ENCODE measurements at places on chromosomes 13 and 19.
A peak's percentile ranks its signal among the peaks of the same experiment; 100 is the strongest.

DNA sequence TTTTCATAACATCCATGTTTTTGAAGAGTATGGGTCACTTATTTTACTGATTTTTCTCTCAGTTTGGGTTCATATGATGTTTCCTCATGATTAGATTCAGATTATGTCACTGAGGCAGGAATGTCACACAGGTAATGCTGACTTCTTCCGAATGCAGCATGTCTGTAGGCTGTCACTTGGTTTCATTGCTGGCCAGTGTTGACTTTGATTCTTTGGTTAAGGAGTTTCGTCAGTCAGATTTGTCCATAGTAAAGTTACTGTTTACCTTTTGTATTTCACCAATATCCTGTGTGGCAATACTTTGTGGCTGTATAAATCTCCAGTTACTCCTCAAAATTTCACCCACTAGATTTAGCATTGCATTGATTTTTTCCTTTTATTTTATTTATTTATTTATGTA lies 105.6 kb downstream of the MRPL57 start:
- DNase-seq = no peak

DNA sequence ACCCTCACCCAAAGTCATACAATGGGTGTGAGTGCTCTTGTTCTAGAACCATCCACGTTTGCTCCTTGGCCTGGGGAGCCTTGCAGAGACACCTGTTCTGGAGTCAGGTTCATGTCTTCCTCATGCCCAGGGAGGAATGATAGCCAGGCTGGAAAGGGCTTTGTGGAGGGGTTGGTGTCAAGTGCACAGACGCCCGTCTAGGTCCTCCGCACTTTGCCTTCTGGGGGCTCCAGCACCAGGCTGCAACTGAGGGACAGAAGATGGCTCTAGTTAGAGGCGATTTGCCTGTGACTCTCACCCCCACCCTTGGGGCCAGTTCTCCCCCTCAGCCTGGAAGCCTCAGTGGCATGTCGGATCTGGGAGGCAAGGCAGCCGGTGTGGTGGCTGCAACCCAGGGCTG lies 47.2 kb upstream of the ZNF536 start:
- no peak for DNase-seq

- DNase-seq = no peak
These were observed 69.1 kb downstream of the CAB39L start for GRCh38 chr13:49374585-49375290.

DNA sequence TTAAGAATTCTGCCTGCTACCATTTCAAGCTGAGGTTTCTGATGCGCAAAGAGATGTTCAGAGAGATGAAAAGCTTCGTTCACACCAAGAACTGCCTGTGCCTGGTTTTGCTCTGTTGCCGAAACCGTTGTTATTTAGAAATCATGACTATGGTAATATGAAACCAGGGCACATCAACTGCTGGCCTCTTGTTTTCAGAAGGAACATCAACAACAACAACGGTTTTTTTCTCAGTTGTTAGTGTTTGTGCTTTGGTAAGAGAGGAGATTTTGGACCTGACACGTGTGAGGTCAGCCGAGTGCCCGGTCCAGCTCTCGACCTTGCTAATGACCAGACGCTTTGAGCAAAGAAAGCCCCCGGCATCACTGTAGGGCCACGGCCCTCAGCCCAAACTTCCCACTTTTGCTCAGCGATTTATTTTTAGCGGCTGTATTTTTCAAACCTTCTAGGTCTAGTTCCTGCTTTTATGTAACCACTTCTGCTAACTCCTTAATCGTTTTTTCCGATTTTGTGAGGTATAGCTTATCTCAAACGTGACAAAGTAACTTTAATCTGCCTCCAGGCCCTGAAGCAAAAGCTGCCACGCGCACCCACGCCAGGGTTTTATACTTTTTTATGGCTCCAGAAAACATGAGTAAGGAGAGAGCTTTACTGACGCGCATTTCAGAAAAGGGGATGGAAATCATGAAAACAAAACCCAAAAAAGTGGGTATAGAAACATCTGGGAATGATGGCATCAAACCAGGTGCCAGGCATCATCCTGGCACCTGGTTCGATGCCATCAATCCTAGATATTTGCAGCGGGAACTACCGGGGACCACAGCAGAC lies 42.0 kb downstream of the KLF2 start:
- DNase-seq = no peak

GRCh38 chr13:29020314-29020713 lies 200.2 kb downstream of the MTUS2 start:
- DNase-seq = no peak

- no peak for DNase-seq
These were observed 108.4 kb downstream of the ZNF557 start for GRCh38 chr19:7177926-7178325.

- no peak for DNase-seq
These were observed 151.4 kb upstream of the RNF113B start for GRCh38 chr13:98328511-98328910.

- peak; percentile 1 for DNase-seq
These were observed 121.6 kb upstream of the FRY start for GRCh38 chr13:31909864-31910551.

DNA sequence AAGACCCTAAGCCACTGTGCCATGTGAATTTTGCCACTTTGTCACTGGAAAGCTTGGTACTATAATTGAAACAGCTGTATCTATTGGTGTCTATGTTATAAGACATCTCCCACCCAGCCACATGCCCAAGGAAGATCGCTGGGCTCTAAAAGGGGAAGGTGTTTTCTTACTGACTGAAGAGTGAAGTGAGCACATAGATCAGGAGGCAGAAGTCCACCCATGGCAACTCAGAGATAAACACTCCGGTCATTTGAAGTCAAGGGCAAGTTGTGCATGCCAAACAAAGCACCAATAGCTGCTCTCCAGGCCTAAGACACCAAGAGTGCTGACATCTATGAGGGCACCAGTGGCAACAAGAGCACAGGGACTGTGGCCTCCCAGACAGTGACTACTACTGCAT lies 153.8 kb downstream of the KCTD12 start:
- DNase-seq = no peak

DNA sequence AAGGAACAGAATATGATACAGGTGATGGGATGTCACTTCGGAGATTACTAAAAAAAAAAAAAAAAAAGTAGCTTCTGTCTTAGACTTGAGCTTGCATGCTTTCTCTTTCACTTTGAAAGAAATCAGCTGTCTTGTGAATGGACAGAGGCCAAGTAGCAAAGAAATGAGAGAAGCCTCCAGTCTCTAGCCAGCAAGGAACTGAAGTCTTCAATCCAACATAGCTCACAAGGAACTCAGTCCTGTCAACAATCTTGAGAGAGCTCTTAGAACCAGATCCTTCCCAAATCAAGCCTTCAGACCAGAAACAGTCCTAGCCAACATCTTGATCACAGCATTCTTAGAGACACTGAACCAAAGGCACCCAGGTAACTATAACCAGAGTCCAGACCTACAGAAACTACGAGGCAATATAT lies 7.7 kb downstream of the N4BP2L2 start:
- DNase-seq = no peak

DNA sequence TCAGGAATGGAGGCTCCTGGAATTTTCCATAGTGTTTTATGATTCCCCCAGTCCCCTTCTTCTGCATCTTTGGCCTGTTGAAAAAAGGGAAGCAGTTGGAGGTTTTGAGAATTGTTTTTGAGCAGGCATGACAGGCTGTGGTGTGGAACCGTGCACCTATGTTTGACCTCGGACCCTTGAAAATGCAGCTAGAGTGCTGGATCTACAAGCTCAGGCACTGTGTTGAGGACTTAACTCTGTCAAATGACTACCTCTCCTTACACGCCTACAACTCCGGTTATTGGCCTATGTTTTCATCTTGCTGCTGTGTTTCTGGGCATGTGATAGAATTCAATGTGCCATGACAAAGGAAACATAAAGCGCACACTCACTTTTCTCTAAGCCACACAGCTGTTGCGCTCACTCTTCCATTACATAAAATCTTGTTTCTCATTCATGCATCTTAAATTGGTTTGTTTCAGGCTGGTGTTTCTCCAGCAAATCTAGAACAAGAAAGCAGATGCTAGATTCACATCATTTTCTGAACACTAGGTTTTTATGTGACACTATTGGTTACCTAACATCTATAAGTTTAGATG lies 616.6 kb downstream of the FGF9 start:
- no peak for DNase-seq

- no peak for DNase-seq
These were observed 2.3 kb downstream of the PPP1R15A start for GRCh38 chr19:48874303-48875135.
